CD8-positive, alpha-beta T cell (primary cell): ENCODE measurements at places on chromosomes 12 and 14.

- DNase-seq: no peak
Measured at GRCh38 chr12:18277196-18277595, 15.9 kb downstream of the PIK3C2G start.

DNA sequence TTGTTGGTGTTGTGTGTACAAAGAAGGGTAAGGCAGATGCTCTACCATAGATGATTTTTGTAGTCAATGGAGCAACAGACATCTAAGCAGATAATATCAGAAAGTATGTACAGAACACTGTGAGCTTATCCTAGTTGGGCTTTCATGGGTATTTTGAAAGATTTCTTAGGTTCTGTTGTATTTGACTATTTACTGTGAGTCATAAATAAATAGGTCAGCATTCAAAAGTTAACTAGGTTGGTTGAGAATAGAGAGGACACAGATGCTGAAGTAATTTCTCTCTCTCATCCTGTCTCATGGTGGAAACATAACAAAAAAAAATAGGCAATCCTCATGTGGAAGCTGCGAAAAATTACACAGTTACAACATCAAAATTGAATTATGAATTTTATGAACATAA is 413.5 kb downstream of the CCDC91 start:
- DNase-seq: no peak

- peak; percentile 39 for DNase-seq
Measured at GRCh38 chr12:123119808-123120207, 31.1 kb downstream of the PITPNM2 start.

GRCh38 chr14:103370087-103370486 is 15.1 kb upstream of the MARK3 start:
- DNase-seq: no peak

DNA sequence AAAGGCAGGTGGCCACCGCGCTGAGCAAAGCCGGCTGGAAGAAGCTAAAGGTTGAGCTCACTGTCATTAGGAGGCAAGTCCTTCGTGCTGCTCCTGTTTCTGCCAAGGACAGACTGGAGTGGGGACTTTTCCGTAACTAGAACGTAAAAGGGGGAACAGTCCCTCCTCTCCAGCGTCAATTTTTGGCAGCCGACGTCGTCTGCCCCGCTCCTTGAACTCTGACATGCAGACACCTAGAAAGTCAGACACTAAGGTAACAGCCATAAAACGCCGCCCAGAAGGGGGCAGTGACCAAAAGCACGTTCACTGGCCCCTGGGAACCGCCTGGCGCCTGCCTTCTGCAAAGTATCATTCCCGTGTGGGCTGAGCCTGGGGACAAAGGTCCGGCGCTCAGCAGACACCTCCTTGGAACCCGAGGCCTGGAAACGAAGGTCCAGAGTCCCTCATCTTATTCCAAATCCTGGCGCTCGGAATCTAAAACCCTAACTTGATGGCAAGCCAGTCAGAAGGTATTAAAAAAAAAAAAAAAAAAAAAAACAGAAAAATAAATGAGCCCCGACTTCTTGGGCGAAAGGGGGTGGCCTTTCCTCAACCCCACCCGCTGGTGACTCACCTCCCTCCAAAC is 1.1 kb upstream of the LRP1 start:
- DNase-seq: peak; percentile 6

DNA sequence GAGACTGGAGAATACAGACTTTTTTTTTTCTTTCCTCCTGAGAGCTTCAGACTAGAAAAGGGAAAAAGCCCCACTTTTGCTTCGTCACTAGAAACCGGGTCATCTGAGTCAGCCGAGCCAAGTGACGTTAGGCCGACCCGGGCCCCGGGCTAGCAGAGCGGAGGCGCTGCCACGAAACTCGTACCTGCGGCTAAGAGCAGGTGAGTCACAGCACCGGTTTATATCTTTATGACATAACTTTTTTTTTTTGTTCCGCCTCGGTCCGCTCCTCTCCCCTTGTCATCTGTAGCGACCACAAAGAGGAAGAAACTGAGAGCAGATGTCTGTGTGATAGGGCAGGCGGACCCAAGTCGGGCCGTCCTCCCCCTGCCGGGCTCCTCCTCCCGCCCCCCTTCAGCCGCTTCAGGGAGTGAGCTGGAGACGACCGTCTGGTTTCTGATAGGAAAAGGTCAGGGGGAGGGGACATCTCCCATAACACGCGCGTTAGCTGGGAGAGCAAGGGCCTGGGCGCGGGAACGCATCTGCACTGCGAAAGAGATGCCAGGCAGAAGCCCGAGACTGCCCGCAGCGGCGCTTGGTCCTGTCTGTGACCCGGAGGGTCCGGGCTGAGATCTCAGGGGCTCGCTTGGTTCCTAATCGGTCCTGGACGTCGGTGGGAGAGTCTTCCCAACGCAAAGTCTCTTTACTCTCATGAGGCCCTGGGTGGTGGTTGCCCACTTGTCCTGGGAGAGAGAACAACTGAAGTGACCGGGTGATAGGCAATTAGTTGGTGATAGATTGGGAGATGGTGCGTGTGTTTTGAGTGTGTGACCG is 586 bp downstream of the TTC6 start:
- no peak for DNase-seq

GRCh38 chr12:49375406-49375805 is 8.1 kb downstream of the SPATS2 start:
- DNase-seq: no peak

DNA sequence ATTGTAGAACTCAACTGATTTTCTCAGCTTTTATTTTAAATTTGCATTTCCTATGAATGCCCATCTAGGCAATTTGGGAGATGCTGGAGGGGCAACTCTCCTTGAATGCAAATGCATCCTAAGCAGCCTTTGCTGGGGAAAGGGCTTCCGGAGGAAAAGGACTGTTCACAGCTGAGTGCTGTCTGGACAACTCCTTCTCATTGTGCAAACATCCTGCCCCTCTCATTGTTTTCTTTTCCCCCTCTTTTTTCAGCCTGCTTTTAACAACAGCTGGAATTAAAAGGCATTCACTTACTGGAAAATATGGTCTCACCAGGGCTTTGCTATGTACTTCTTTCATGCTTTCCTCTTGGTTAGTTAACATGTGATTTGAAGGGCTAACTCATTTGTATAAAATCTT is 397.8 kb downstream of the FUT8 start:
- DNase-seq: no peak

GRCh38 chr12:52007158-52007921 is 594 bp downstream of the TAMALIN start:
- peak; percentile 70 for DNase-seq

- no peak for DNase-seq
Measured at GRCh38 chr12:113435367-113435766, 13.2 kb downstream of the SDSL start.

DNA sequence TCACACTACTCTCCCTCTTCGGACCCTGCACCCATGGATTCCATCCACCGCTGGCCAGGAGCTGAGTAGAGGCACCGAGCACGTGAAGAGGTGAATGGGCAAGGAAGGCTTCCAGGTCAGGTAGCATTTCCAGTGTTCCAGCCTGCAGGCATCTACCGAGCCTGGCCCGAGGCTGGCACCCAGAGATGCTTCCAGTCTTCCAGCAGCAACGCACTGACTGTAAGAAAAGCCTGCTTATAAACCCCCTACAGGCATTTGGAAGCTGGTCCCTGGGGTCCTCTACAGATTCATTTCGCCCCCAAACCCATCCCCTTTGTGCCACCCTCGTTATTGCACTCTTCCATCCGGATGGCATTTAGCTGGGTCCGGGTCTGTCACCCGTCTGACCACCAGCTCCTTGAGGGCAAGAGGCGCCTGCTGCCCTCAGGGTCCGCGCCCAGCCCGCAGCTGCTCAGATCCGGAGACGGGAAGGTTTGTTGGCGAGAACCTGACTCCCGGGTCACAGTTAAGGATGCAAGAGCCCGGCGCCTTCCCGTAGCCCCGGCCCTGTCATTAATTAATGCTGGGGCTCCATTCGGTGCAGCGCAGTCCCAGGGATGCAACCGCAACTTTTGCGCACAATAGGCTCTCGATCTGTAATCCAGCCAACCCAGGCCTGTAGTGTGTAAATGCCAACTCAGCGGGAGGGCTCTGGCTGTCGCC is 614 bp upstream of the MARK3 start:
- DNase-seq: no peak

DNA sequence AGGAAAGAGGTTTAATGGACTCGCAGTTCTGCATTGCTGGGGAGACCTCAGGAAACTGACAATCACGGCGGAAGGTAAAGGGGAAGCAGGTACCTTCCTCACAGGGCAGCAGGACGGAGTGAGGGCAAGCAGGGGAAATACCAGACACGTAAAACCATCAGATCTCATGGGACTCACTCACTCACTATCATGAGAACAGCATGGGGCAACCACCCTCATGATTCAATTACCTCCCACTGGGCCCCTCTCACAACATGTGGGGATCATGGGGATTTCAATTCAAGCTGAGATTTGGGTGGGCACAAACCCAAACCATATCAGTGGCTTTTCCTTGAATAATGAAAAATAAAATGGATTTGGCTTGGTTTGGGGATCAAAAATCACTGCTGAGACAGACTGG is 380.5 kb downstream of the VRK1 start:
- DNase-seq: no peak

- DNase-seq: no peak
Measured at GRCh38 chr12:20282401-20282800, 85.9 kb upstream of the PDE3A start.

DNA sequence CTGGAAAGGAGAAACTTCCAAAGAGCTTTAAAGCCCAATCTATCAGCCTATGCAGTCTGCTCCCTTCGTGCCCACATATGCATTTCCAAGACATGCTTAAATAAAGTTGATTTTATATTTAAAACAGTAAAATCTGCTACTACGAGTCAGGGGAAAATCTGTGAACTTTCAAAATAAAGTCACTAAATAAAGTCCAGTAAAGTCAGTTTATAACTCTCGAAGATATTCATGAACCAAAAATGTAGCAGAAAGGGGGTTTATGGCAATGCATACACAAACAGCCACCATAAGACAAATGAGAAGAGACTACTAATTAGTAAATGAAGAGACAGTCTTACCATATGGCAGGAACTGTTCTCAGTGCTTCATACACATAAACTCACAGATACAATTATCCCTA is 19.7 kb downstream of the AREL1 start:
- no peak for DNase-seq

DNA sequence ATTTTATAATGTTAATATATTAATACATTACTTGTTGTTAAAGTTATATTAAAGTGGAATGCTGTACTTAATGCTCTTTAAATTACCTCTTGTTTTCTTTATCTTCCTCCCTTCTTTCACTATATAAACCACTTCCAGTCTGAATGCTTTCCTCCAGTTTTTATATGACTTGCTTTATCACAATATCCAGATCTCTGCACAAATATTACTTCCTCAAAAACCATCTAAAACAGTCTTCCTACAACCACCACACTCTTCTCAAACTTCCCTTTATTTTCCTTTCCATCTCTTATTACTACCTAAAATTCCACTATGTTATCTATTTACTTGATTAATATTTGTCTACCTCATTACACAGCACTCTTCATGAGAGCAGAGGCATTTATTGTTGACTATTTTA is 956.6 kb downstream of the LRFN5 start:
- no peak for DNase-seq
